ENCODE measurements at places on chromosomes 16 and 17.
A peak's percentile ranks its signal among the peaks of the same experiment; 100 is the strongest.

GRCh38 chr16:80971819-80972218 is 34.9 kb downstream of the CMC2 start:
- no peak for DNase-seq

DNA sequence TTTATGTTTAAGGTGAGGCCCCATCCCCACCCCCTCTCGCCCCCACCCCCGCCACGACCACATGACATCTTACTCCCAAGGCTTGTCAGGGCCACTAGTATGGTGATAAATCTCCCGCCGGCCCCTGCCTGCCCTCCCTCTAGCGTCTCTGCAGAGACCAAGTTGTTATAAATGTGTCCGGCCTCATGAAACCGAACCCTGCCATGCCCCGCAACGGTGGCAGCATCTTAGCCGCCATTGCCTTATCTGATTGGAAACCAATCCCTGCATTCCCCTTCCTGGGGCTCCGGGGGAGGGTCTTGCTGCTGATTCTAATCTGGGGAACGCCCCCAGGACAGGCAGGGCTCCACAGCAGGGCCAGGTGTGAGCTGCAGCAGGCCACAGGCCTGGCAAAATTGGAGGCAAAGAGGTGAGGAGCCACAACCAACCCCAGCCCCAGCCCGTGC is 352.4 kb downstream of the C16orf95 start:
- no peak for DNase-seq

DNA sequence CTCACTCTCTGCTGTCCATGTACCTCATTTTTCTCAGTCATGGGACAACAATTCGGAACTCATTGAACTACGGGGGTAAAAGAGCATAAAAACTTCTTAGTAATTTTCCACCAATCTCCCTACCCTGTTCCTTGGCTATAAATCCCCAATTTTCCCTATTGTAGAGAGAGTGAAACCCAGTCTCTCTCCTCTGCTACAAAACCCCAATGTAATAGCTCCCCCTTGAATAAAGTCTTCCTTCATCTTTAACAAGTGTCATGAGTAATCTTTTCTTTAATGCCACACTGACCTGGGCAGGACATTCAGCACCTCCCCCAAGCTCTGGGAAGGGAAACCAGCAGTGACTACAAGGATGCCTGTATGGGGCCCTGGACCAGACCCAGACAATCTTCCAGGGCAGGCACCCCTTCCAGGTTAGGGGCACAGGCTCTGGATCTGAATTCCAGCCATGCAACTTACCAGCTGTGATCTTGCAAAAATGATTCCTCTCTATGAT is 10.2 kb upstream of the EIF1 start:
- DNase-seq, result no peak

- no peak for DNase-seq
Observed at GRCh38 chr16:55700961-55701360, 45.2 kb downstream of the SLC6A2 start.

DNA sequence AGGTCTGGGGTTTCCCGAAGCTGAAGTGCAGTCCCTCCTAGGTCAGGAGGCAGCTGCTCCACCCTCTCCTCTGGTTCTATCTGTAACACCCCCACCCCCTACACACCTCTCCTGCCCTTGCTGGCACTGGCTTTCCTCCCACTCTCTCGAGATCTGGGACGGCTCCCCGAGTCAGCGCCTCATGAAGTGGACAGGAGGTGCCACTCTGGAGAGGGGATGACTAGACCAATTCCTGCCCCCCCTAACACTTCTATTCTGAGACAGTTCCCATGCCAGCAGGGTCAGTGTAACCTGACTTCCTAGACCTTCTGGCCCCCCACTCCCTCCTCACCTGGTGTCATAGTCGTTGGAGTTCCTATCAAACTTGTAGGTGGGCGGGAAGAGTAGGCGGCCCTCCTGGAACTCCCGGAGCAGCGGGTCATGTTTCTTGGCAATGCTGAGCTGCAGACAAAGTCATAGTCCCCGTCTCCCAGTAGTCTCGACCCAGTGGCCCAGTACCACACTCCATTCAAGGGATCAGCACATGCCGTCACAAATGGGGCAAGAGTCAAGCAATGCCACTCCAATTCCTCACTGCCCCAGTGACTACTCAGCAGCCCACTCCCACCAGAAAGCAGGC is 9.7 kb downstream of the INPP5K start:
- DNase-seq, result no peak

- no peak for DNase-seq
Observed at GRCh38 chr17:6352801-6353560, 81.9 kb downstream of the AIPL1 start.

GRCh38 chr17:77074681-77075080 is 66.1 kb upstream of the SEC14L1 start:
- DNase-seq, result no peak

GRCh38 chr17:16046966-16047365 is 47.3 kb downstream of the TTC19 start:
- no peak for DNase-seq

GRCh38 chr17:1568950-1569810 is 6.6 kb upstream of the PITPNA start:
- DNase-seq, result no peak

- DNase-seq, result no peak
Observed at GRCh38 chr16:55856950-55857349, 18.2 kb downstream of the CES5A start.

- peak; percentile 28 for DNase-seq
Observed at GRCh38 chr17:82872591-82873520, 33.0 kb upstream of the ZNF750 start.

DNA sequence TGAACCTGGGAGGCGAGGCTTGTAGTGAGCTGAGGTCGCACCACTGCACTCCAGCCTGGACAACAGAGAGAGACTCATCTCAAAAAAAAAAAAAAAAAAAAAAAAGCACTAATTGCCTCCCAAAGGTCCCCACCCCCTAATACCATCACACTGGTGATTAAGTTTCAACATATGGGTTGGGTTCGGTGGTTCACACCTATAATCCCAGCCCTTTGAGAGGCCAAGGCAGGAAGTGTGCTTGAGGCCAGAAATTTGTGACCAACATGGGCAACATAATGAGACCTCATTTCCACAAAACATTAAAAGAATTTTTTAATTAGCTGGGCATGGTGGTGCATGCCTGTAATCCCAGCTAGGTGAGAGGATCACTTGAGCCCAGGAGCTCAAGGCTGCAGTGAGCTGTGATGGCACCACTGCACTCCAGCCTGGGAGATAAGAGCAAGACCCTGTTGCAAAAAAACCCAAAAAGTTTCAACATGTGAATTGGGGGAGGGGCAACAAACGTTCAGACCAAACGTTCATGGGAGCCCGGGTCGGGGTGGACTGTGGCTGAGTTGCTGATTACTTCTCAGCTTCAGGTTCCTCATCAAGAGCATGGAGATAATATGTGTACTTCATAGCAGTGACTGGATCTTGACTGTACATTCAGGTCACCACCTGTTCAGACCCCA is 62.1 kb upstream of the NOL11 start:
- no peak for DNase-seq

DNA sequence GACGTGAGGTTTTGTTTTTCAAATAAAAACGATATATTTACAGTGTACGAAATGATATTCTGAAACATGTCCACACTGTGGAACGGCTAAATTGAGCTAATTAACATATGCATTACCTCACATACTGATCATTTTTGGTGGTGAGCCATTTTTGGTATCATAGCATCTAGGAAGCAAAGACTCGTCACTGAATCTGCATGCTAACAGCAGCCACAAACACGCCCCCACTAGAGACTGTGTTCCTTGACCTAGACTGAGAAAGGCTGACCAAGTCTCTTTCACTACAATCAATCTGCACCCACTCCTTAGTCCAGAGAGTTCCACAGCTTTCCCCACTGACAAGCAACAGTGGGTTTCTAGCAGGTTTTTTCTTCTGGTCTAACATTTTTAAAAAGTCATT is 29.5 kb downstream of the NPLOC4 start:
- no peak for DNase-seq

- no peak for DNase-seq
Observed at GRCh38 chr17:11503308-11504035, 94.8 kb upstream of the DNAH9 start.

- no peak for DNase-seq
Observed at GRCh38 chr17:58082341-58082869, 814 bp upstream of the DYNLL2 start.

GRCh38 chr17:76139801-76140660 is 1.0 kb downstream of the FOXJ1 start:
- DNase-seq, result peak; percentile 42

GRCh38 chr16:89537549-89537925 is 22.9 kb upstream of the RPL13 start:
- DNase-seq, result no peak

DNA sequence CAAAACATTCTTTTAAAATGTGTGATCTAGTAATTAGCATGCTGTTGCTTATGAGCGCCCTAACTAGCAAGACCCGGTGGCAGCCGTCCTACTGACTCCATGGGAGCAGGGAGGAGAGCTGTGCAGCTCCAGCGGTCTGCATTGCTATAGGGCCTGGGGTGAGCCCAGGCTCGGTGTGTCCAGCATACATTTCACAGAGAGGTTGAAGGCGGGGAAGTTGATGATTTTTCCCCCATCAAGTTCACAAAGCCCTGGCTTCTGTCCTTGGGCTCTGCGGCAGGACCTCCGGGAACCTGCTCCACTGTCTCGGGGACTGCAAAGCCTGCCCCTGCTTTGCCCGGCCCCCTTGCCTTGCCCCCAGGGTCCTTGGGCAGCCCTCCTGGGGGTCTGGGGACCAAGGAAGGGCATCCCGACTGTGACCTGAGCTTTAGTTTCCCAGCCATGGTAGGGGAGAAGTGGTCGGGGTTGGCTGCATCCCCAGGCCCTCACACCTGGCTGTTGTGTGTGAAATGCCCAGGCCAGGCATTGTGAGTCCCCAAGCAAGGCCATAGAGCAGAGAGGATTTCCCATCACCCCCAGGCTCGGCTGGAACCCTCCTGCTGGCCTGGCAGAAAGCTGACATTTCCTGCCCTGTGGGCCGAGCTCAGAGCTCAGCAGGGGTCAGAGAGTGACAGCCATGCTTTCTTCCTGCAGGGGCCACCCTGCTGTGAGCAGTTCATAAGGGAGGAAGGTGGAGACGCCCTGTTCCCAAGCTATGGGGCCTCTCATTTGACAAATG is 24.8 kb downstream of the KCNJ12 start:
- DNase-seq, result no peak

GRCh38 chr17:35679007-35679682 is 52.3 kb upstream of the RASL10B start:
- no peak for DNase-seq

DNA sequence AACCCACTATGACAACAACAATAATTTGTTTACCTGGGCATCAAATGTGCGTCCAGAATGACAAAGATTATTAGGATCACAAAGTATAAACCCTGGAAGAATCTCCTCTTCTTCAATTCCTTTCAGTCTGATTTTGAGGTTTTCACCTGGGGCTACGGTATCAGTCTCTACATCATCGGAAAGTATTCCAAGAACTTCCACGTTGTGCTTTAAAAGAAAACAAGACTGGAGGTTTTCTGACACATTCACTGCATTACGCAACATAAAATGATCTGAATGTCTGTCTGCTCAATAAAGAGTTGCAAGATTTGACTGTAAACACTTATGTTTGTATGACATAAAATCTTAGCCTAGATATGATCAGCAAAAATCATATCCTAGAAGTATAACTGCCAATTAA is 26.0 kb upstream of the RSL1D1 start:
- DNase-seq, result no peak

DNA sequence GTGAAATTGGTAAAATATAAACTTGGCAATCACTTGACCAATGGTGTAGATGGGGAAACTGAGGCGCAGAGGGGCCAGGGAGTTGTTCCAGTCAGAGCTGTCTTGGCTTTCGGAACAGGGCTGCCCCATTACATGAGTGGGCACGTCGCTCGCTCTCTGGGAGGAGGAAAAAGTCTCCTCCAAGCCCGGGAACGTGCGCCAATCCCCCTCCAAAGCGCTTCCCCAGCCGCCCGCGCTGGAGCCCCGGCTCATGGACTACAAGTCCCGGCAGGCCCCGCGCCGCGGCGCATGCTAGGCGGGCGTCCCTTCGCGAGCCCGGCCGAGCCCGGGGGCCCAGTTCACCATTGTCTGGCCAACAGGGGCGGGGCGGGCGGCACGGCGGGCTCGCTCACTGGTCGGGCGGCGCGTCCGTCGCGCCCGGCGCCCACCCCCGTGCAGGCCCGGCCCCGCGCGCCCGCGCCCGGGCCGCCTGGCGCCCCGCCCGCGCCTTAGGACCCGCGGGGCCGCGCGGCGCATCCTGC is at the start of gene LLGL1:
Gene LLGL1 (plus strand): TSS at position 515 of the 521 bp plus-strand sequence. CDS start 48 bp downstream, outside the sequence.
- peak; percentile 95 for DNase-seq

- DNase-seq, result no peak
Observed at GRCh38 chr17:61470530-61471136, 18.4 kb downstream of the TBX4 start.

GRCh38 chr17:80129006-80129565 is 17.8 kb downstream of the EIF4A3 start:
- no peak for DNase-seq

DNA sequence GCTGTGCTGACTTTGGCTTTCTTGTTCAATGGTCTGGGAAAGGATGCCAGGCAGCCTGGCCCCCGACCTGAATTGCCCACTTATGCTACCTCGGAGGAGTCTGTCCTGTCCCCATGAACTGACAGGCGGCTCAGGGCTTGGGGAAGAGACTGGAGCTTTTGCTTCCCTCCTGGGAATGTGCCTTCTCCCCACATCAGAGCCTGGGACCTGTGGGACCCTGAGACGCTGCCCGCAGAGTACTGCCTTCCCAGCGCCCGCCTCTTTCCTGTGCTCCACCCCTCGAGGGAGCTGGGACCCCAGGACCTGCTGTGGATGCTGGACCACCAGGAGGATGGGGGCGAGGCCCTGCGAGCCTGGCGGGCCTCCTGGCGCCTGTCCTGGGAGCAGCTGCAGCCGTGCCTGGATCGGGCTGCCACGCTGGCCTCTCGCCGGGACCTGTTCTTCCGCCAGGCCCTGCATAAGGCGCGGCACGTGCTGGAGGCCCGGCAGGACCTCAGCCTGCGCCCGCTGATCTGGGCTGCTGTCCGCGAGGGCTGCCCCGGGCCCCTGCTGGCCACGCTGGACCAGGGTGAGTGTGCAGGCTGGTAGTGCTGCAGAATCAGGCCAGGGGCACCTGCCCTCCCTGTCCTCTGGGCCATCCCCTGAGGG is 18.5 kb downstream of the FCSK start:
- DNase-seq, result no peak

GRCh38 chr17:19399750-19400450 is 11.1 kb upstream of the RNF112 start:
- DNase-seq, result no peak

DNA sequence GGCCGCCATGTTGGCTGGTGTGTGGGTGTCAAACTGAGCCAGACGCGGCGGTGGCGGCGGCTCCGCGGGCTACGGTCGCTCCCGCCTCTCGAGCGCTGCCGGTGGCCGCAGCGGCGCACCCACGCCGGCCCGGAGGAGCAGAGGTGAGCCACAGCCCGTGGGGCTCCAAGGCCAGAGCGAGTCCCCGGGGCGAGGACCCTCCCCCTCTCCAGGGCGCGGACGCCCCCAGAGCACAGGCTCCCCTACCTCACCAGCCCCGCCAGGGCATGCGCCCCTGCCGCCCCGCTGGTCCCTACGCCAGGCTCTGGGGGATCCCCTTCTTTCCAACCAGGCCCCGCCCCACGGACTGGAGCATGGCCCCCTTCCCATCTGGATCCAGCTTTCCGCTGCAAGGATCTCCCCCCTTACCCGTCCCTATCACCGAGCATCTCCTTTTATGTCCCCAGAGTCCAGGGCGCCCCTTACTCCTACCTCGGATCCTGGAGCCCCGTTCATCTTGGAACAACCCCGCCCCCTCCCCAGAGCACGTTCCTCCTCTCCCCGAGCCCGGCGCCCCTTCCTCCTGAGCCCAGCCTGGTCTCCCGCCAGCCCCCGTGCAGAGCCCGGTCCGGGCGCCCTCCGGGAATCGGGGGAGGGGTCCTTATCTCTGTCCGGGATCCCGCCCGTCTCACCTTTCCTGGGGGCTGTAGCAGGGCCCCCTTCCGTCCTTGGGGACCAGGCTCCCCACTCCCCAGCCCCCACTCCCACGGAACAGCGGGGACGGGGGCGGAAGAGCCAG is 412 bp downstream of the EPN2 start:
- no peak for DNase-seq
